Stimulated activated CD4-positive, alpha-beta T cell treated with anti-CD3 and anti-CD28 coated beads, Interleukin-4, amount 100 ng/mL, for 48 hours (primary cell): ENCODE measurements at places on chromosomes 12 and 14.
A peak's percentile ranks its signal among the peaks of the same experiment; 100 is the strongest.

- DNase-seq = no peak
These were observed 2.6 kb upstream of the OR6J1 start for GRCh38 chr14:22646570-22647254.

GRCh38 chr12:92194561-92194960, 48.9 kb upstream of the BTG1 start:
- no peak for DNase-seq

GRCh38 chr14:96965885-96966595, 168.9 kb downstream of the VRK1 start:
- DNase-seq = no peak

DNA sequence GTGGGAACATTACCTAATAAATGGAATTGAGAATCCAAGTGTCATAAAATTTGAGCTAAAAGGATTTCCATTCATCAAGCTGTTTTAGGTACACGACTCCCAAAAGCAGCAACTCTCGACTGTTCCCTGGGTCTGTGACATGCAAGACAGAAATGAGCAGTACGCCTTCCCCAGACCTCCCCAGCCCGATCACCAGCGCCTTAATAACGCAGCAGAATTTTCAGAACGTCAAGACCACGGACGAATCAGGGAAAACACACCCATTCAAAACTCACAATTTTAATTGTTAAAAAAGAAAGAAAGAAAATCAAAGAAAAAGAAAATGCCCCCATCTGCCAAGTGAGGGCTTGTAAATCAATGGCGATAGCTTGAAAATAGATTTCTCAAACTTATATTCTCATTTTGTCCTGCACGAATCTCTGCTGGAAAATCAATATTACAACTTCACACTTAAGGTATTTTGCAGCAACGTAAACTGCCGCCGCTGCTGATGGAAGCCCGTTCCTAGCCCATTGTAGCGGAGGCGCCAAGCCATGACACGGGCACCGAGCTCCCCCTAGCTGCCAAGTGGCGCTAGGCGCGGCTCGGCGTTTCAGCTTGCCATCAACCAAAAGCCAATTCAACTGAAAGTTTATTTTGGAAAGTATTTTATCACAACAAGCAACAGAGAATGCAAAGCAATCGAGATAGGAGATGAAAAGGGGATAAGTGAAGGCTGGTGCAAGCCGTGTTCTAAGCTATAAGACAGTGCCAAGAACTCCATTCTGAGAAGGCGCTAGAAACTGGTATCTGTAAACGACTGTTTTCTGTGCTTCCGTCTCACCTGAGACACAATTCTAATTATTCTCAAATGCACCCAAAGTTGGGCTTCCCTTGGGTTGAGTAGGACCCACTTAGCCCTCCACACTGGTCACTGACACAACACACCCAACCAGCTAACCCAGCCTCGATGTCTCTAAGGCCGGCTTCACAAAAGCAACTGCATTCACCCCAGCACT, 5.5 kb downstream of the BCL11B start:
- DNase-seq = peak; percentile 83

DNA sequence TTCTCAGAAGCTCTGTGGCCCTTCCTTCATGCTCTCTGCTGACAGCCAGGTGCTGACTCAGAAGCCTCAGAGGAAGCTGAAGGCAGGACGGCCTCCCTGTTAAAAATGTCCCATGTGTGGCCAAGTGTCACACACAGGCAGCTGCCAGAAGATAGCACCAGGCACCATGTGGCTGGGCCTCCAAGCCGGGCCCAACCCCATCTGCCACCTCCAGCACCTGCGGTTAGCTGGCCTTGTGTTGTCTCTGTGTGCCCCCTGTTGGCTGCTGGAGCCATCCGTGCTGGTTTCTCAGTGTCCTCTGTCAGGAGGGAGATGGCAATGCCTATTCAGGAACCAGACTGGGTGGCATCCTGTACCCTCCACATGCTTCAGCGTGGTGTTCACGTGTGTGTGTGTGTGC, 63.2 kb downstream of the TSPAN11 start:
- DNase-seq = no peak

DNA sequence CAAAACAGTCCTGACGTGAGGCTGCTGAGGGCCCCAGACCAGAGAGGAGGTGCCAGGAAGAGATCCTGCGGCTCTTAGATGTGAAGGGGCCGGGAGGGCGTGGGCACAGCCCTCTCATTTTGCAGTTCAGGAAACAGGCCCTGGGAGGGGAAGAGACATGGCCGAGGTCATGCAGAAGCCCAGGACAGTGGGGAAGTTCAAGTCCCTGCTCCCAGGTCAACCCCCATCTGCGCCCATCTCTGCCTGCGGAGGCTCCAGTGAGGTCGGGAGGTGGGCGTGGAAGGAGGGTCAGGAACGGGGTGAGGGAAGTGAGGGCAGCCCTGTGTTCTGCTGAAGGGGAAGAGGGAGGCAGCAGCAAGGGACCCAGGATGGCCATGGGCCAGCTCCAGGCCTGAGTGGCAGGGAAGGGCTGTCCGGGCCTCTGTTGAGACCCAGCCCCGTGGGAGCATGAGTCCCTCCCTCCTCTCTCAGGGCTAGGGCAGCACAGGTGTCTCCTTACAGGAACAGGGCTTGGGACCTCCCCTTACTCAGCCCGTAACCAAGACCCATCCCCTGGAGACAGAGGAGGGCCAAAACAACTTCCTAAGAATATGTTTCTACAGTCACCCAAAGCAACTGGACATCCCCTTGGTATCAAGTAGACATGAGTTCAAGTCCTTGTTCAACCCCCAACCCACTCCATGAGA, 90.8 kb downstream of the LGMN start:
- DNase-seq = no peak

DNA sequence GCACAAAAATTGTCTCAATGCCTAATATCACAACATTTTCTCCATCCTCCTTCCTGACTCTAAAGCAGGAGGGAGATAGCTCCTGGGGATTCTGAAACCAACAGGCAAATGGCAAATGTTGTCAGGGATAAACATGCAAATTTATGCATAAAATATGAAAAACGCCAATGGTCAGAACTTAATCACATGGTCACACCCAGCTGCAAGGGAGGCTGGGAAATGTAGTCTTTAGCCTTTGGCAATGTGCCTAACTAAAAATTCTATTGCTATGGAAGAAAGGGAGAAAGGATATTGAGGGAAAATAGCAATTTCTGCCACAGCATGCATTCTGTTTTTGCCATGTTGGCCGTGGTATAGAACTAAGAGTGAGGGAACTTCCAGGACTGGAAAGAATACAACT, 11.7 kb upstream of the OASL start:
- no peak for DNase-seq

GRCh38 chr12:92927436-92928281, 1.4 kb downstream of the EEA1 start:
- DNase-seq = no peak

DNA sequence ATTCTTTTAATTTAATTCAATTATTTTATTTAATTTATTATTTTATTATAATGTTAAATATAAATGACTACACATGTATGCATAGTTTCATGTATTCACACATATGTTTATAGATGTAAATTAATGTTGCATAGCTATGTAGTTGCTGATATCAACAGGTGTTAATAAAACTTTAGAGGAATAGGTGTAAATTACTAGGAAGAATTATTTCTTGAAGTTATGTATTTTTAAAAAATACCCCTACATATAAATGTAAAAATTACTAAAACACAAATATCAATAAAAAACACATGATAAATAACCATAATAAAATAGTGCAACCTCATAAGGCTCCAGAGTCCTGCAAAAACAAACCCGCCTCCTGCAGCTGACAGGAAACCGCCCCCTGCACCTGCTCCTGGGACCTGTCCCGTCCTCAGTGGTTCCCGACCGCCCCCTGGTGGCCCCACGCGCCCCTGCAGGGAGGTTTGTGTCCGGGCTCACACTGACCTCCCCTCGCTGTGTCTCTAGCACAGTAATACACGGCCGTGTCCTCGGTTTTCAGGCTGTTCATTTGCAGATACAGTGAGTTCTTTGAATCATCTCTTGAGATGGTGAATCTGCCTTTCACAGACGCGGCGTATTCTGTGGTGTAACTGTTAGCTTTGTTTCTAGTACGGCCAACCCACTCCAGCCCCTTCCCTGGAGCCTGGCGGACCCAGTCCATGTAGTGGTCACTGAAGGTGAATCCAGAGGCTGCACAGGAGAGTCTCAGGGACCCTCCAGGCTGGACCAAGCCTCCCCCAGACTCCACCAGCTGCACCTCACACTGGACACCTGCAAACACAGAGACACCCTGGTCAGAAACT, 1264.0 kb downstream of the TMEM121 start:
- DNase-seq = peak; percentile 77

GRCh38 chr12:58777815-58778214, 142.5 kb downstream of the LRIG3 start:
- no peak for DNase-seq

GRCh38 chr12:117760990-117761389, 207.8 kb downstream of the KSR2 start:
- DNase-seq = no peak

DNA sequence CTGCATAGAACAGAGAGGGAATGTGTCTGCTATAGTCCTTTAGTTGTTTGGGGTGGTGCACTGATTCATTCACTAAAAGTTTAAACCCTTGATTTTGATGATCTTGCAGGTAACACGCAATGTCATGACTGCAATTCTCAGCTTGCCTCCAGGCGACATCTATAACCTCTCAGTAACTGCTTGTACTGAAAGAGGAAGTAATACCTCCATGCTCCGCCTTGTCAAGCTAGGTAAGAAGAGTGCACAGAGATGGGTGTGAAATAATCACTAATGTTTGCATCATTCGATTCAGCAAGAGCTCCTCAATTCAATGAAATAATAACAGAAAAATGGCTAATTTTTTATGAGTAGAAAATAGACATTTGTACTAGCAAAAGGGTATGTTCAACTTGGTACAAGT, 203.7 kb downstream of the PTPRO start:
- no peak for DNase-seq

GRCh38 chr12:82486524-82487235, 128.4 kb downstream of the METTL25 start:
- DNase-seq = no peak

GRCh38 chr14:93811676-93812075, 23.4 kb upstream of the PRIMA1 start:
- DNase-seq = no peak

DNA sequence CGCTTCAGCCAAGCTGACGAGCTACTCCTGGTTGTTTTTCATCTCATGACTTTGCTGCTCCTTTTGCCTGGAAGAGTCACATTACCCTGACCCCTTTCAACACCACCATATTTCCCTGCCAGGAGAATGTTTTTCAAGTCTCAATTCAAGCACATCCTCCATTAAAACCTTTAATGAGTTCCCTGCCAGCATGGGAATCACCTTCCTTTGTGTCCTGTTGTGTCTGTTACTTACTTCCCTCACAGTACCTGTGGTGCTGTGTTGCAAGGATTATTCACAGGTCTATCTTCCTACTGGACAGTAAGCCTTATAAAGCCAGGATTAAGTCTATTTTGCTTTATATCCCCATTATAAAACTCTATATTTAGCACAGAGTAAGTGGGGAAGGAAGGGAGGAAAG, 13.6 kb upstream of the SLC35F4 start:
- no peak for DNase-seq

DNA sequence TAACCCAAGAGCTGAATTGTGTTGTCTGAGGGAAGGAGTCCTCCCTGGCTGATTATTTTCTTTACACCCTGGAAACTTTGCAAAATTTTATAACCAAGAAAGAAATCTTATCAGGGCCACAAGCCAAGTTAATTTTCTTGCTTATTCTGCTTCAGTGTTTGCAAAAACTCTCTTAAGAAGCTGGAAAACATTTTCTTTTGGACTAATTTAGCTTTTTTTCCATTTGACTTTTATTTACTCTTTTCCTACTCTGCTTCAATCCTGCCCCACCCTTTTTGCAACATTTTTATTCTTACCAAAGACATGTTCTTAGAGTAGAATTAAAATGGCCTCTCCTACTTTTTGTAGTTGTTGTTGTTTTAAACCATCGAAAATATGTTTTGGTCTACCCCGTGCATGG, 378.7 kb downstream of the ZFP36L1 start:
- no peak for DNase-seq

DNA sequence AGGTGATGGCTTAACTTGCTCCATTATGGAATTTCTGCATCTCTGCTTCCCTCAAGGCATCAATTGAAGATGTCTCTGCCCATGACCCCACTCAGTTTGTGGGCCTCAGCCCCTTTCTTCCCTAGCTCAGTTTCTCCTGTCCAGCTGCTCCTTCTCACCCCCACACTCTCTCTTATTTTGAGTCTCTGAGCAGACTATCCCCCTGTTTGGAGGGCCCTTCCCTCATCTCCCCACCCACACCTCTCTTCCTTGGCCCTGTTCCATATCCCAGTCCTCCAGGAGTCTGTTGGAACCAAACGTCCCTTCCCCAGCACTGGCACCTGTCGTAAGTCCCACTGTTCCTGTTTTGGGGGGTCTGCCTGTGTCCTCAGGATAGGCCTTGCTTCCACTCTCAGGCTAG, 8.3 kb upstream of the KRT1 start:
- no peak for DNase-seq

DNA sequence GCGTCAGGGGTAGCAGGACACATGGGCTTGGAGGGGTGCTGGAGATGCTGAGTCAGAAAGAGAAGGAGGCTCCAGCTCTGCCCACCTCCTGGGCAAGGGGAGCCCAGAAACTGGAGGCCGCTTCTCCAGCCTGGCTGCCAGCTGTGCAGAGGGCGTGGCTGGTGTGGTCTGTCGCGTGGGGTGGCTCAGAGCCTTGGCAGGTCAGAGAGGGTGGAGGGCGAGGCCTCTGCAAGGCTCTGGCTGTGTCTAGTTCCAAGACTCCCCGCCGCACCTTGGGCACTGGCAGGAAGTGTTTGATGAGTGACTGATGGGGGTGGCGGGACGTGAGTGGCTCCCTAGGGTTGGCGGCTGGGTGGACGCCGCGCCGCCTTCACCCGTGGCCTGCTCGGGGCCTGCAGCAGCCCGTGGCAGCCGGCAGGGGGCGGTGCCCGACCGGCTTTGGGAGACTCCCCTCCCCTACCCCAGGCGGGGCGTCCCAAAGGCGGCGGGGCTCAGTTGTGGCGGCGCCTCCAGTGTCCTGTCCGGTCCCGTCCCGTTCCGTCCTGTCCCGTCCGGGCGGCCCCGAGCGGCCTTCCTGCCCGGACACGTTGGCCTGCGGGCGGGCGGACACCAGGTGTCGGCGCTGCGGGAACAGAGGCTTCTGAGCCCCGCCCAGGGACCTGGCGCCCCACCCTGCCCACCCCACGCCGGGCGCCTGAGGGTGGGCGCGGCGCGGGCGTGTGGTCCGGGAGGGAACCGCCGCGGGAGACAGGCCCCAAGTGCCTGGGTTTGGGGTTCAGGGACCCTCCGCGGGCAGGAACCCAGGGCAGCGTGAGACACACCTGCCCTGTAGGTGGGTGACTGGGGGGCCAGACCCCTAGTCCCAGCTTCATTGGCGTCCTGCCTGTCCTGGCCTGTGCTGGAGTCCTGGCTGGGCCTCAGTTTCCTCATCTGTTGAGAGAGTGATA, 39.7 kb downstream of the KRT80 start:
- DNase-seq = peak; percentile 61

DNA sequence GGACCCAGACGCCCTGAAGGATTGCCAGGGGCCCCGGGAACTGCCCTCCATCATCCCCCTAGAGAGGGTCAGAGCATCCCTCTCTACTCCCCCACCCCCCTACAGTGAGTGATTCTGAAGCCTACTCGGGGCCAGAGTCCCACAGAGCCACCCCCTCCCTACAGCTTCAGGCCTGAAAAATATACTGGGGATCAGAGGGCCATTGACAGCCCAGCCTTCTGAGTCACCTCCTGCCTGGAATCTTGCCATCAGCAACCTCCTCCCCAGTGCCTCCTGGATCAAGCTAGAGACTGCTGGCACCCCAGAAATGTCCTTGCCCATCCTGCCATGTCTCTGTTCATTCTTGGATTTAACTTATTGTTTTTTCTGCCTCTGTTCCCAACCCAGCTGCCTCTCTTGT, 21.7 kb upstream of the MIA2 start:
- no peak for DNase-seq
